RWPE1 (cell line): ENCODE measurements at places on chromosomes 7 and 10.

- no peak for DNase-seq
Observed at GRCh38 chr7:143305423-143306070, 10.4 kb upstream of the CLCN1 start.

DNA sequence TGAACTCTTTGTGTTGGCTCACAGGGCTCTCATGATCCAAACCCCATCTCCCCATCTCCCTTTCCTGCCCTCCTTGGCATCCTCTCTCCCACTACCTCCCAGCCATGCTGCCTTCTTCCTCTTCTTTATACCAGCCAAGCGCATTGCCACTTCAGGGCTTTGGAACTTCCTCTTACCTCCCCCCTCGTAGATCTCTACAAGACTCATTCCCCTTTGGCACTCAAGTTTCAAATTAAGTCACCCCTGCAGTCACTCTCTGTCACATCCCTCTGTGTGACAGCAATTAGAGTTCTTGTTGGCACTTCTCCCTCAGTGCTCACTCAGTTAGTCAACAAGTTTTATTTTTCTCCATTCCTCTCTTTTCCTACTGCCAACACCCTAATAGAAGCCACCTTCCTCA is 20.8 kb upstream of the NRP1 start:
- DNase-seq = no peak

DNA sequence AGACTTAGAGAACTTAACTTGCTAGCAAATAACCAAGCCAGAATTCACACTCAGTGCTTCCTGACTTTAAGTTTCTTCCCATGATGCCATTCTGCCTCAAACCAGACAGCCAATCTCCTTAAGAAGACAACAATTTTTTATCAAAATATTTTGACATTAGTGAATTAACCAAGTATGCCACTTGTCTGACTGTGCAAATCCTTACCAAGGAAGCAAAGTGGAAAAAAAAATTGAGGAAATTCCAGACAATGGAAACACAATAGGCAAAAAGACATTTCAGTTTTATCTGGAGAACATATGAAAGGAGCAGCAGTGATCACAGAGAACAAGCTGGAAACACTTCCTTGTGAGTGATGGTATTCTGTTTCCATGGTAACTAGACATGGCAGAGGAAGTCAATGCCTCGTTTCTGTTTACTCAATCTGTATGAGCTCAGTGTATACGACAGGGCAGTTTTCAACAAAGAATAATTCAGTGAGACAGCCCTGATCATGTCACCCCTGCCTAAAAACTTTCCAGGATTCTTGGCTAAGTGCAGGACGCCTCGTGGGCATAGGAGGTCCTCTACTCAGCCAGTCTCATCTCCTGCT is 114.2 kb downstream of the DYNC1I1 start:
- DNase-seq = no peak

DNA sequence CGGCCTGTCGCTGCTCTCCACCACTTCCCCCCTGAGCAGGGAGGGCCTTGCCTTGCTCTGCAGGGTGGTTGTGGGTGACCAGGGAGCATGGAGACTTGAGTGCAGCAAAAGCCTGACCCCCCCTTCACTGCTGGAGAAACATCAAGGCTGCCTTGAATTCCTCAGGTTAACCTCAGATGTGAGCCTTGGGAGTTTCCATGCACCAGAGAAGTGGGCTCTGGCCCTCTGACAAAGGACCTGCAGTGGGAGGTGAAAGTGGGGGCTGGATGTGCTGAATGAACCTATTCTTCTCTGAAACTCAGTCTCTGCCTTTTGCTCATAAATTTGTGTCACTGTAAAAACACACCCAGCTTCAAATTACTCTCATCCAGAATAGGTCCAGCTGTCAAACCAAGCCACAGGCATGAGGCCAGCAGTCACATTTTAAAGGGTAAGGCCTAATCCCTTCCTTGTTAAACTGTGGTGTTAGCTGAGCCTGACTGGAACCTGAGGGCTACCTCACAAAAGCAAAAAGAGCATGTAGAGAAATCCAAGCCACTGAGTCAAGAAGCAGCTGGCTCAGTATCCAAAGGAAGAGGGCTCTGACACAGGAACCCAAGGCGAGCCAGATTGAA is 356.8 kb downstream of the CCSER2 start:
- DNase-seq = no peak
